ENCODE measurements at places on chromosomes 12 and 14.

DNA sequence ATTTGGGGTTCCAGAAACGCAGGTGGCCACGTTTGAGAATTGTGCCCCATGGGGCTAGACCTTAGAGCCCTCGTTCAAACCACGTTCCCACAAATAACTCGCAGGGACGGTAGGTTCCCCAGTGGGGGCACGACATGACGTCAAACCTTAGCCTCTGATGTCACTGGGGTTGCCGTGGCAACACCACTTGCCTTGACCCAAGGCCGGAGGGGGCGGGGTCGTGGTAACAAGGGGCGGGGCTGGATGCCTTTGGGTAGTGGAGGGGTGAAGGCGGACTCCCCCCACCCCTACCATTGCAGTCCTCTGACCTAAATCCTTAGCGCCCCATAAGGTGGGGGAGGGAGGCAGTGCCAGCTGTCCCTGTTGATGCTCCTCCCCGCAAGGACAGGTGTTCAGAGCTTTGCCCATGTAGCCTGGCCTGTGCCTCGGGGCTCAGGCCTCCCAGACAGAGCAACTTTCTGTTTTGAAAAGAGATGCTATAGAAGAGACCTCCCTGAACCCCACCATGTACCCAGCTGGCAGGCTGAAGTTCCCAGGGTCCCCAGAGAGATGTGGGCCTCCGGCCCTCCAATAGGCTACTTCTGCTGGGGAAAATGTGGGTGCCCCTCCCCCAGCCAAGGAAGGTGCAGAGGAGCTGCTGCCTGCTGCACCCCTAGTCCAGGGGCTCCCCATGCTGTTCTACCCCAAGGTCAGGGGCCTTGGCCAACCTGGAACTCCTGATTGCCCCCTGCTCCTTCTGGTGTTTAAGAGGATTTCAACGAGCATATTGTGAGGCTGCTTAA lies 1.9 kb downstream of the FAM222A start:
- DNase-seq = no peak

DNA sequence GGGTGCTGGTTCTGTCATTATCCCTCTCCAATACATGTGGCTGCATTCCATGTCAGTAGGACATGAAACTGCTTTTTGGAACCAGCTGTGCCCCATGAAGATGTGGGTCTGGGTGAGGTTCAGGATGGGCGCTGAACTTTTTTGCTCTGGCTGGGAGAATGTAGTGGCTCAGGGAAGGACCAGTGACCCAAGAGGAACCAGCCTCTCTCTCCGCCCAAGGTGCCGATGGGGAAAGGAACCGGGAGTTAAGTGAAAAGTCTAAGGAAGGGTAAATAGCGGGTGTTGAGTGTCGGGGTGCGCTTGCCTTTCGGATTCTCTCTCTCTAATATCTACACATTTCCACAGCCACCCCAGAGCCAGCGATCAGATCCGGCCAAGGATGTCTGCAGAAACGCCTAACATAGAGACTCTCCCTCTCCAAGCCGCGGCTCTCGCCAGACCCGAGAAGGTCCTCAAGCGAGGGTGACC lies 7.8 kb downstream of the ARHGEF25 start:
- no peak for DNase-seq

DNA sequence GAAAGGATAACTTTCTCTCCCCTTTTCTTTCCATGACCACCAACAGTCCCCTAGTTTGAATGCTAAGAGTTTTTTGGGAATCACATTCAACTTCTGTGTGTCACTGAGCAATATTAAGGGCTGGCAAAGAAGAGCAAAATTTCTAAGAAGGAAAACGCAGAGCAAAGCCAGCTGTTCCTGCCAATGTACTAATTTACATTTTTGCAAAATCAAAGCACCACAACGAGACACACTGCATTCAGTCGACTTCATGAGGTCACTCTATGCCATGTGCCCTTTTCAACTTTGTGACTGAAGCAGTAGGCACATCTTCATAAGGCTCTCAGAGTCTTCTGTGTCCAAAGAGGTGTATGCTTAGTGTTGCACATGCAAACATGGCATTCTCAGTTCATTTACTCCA lies 66.4 kb downstream of the PTPRR start:
- no peak for DNase-seq

DNA sequence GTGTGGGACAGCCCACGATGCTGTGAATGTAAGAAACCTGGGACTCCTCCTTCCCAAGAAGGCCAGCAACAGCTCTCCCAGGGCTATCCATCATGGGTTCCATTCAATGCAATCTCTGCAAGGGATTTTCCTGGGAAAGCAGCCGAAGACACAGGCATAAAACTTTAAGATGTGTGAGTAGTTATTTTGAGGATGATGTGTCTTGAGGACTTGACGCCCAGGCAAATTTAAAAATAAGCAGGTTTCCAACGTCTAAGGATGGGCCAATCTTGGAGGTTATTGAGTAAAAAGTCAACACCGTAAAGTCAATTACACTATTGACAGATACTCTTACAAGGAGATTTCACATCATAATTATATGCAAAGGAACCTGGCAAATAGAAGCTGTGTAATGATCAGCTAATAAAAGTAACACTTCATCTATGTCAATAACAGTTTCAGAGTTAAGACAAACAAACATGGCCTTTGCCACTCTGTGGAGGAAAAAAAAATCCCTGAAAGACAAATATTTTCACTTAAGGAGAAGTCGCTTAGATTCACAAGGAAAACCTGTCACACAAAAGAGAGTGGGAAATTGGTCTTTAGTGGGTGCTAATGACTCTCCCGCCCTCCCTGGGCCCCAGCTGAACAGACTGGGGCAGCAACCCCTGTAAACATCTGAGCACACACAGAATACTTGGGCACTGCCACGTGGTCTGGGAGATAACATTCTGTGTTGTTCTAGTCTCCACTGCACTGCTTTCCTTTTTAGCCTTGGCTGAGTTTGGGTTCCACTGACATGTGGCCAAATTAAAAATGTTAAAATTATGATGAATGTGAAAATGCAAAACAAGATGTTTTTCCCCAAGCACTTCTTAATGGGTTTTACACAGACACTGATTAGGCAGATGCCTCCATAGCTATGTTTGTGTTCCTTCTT lies 240.9 kb downstream of the FOXN3 start:
- no peak for DNase-seq

Data from activated naive CD4-positive, alpha-beta T cell treated with anti-CD3 and anti-CD28 coated beads, Interleukin-2, amount 50 U/mL, for 16 hours (primary cell).